ENCODE measurements at places on chromosomes 13 and 19.

- no peak for DNase-seq
Measured at GRCh38 chr19:4737955-4738600, 14.4 kb upstream of the DPP9 start.

DNA sequence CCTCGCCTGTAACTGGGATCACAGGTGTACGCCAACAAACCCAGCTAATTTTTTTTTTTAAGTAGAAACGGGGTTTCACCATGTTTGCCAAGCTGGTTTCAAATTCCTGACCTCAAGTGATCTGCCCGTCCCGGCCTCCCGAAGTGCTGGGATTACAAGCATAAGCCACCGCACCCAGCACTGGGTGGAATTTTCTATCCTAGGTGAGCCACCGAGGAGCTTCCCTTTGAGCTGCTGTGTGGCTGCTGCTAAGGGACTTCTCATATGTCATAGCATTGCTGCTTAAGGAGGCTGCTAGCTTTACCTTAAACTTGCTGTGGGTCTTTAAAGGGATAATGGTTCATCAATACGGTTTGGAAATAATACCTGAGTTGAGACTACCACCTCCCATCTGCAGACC lies 2.9 kb upstream of the AMER2 start:
- no peak for DNase-seq

- DNase-seq = no peak
Measured at GRCh38 chr13:32299893-32300292, 15.3 kb downstream of the ZAR1L start.

DNA sequence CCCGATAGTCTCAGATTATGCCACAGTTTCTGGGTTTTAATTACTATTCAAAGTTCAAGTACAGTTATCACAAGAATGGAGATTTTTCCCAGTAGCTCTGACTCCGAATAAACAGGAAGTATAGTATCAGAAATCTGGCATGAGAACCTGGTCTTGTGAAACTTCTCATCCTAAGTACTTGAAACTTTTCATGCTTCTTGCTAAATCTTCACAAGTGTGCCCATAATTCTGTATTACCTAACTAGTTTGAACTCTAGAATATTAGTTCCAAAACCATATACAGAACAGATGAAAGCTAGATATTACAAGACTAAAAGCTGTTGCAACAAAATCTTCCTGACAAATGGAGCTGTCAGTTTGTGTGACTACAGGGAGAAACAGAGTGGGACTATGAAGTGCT lies 70.5 kb upstream of the CSNK1A1L start:
- DNase-seq = no peak

Data from activated CD8-positive, alpha-beta memory T cell treated with anti-CD3 and anti-CD28 coated beads for 1 hour (primary cell).